ENCODE measurements at places on chromosomes 6 and 20.

DNA sequence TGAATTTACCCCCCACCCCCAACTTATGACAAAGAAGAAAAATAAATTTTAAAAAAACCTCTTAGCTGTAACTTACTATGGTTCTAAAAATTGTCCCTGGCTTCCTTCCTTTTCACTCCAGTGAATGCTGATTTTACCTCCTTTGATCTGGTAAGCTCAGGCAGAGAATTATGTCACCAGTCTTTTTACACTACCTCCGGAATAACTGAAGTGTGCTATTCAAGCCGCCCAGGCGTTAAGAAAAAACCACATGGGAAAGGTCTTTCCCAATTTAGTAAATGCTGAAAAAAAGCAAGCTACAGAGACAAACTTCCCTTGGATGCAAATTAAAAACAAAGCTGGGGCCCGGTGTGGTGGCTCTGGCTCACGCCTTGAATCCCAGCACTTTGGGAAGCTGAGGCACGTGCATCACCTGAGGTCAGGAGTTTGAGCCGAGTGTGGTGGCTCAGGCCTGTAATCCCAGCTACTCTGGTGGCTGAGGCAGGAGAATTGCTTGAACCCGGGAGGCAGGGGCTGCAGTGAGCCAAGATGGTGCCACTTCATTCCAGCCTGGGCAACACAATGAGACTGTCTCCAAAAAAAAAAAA, 12.4 kb downstream of the SNX5 start:
- no peak for DNase-seq

GRCh38 chr20:46731770-46732169, 22.3 kb downstream of the SLC2A10 start:
- DNase-seq = no peak

GRCh38 chr6:111441678-111442243, 41.3 kb downstream of the REV3L start:
- no peak for DNase-seq

DNA sequence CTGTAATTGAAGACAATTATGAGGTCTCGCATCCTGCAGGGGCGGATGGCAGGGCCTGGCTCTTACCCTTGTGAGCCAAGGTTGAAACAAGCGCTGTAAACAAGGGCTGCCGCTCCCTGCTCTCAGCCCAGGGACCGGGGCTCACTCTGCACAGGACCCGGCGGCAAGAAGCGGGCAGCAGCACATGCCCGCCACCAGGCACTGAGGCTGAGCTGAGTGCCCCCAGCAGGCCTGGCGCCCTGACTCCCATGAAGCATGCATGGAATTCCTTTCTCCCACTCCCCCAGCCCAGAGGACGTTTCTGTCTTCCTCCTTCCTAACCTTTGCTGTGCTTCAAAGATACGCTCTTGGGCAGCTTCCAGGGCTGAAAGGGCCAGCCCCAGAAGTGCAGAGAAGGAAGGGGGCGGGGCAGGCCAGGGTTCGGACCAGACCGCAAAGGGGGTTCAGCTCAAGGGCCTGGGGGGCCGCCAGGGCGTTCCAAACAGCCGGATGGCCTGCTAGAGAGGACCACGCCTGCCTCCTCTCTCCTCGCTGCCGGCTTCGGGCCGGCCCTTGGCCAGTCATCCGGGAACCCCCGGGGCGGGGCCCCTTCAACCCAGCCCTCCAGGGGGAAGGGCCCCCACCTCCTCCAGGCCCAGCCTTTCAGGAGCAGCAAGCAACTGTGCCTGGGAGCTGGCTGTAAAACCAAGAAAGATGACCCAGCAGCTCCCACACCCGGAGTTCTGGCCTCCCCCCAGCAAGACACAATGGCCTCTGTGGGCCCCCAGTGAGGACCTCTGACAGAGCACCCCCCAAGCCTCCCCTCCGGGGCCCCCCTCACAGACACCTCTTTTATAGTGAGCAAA, 109.9 kb downstream of the NOL4L start:
- DNase-seq = peak; percentile 80

DNA sequence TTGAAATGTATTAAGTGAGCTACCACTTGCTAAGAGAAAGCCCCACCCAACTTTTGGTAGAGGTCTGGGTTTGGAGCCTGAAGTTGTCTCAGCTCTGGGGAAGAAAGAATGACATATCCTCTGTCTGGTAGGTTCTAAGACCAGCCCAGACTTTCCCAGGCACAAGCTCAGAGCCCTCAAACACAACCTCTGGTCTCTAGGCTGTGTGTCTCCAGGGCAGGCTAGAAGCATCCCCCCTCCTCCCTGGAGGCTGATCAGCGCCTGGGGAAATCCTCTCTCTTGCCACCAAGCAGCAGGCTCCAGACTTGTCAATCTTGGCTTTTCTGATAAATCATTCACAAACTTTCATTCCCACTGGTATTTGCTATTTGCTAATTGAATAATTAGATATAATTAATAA, 226.5 kb upstream of the CST7 start:
- DNase-seq = no peak

GRCh38 chr6:30152910-30153610, 8.0 kb downstream of the TRIM10 start:
- DNase-seq = no peak

DNA sequence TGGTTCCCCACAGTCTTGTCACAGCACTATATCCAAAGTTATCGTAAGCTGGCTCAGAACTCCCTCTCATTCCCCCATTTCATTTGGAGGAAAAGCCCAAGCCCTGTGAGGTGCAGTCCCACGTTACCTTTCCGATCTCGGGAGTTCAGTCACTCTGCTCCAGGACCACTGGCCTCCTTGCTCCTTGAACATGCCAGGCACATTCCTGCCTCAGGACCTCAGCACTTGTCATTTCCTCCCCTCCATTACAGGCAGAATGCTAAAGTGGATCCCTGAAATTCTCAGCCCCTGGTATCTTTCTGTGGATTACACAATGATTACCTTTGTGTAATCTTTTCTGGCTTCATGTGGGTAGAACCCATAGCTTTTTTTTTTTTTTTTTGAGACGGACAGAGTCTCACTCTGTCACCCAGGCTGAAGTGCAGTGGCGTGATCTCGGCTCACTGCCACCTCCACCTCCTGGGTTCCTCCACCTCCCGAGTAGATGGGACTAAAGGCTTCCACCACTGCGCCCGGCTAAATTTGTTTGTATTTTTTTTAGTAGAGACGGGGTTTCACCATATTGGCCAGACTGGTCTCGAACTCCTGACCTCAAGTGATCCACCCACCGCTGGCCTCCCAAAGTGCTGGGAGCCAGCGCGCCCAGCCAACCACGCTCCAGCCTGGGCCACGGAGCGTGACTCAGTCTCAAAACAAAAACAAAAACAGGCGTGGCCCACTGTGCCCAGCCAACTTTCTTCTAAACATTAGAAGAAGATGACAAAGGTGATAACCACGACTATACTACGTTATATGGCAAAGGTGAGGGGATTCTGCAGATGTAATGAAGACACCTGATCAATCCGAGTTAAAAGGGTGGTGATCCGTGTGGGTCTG, 4.0 kb upstream of the OXT start:
- no peak for DNase-seq

DNA sequence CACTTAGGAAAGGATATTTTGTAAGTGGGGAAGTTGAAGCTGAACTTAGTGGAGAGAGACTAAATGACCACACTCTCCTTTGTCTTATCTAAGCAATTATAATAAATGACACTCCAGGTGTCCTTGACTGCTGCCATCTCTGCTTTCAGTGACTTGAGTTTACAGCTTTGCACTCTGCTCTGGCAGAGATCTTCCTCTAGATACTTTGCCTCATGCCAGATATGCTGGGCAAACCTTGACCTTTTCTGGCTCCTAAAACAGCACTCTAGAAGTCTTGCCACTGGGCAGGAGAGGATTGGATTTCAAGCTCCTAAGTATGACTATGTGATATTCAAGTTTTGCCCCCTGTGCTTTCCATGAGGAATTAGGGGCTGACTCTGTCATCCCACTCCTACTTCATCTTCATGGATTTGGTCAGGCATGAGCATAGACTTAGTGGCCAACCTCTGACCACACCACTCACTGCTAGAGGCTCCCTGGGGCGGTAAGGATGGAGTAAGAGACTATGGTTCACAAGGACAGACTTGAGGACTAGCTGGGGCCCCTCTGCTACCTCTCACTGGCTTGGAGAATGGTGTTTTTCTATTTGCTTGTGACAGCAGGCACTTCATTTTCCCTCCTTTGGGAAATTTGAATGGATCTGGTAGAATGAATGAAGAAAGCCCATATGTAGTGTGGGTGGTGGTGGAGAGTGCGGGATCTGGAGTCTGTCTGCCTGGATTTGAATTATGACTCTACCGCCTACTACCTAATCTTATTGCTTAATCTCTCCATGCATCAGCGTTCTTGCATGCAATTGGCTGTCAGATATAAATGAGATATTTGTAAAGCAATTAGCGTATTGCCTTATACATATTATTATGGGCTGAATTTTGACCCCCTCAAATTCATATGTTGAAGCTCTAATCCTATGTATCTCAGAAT, 191.4 kb downstream of the REV3L start:
- no peak for DNase-seq

DNA sequence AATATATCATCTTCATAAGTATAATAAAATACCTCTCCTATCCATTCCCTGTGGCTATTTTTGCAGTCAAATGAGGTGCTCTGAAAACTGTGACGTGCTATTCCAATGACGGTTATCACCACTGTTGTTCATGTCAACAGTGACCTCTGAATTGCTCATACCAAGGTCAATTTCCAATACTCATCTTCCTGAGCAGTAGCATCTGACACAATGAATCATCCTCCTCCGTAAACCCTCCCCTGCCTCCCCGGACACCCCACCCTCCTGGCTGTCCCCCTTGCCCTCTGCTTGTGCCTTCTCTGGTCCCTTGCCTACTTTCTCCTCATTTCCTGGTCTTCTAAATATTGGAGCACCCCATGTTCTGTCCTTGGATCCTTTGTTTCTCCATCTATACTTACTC, 77.7 kb upstream of the SLC22A23 start:
- DNase-seq = no peak

GRCh38 chr20:44513871-44514270, 8.0 kb downstream of the SERINC3 start:
- DNase-seq = no peak

- peak; percentile 8 for DNase-seq
Observed at GRCh38 chr6:3566812-3567211, 110.0 kb upstream of the SLC22A23 start.

- no peak for DNase-seq
Observed at GRCh38 chr6:62914530-62914929, 296.7 kb upstream of the FKBP1C start.

DNA sequence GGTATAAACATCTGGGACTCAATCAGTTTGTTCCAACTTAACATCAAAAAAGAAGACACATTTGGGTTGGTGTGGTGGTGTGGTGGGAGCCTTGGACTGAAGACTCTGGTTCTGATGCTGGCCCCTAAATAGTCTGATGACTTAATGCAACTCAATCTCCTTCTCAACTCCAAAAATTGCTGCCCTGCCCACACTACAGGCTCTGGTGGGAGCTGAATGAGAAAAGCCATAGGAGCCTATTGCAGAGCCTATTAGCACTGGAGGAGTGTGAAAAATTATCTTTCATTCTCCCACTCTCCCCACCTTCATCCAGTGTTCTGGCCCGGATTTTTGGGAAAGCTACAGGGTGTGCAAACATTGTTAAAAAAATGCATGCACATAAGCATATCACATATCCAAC, 56.5 kb downstream of the DTNBP1 start:
- DNase-seq = no peak

GRCh38 chr6:144181639-144182038, 31.3 kb downstream of the STX11 start:
- no peak for DNase-seq

- DNase-seq = no peak
Observed at GRCh38 chr6:157236040-157236725, 87.1 kb downstream of the TMEM242 start.

GRCh38 chr6:25991785-25992412, 29.3 kb downstream of the TRIM38 start:
- DNase-seq = no peak

GRCh38 chr6:142749556-142749955, 195.4 kb downstream of the HIVEP2 start:
- DNase-seq = no peak

- DNase-seq = no peak
Observed at GRCh38 chr20:59469267-59470252, 134.8 kb upstream of the PHACTR3 start.

DNA sequence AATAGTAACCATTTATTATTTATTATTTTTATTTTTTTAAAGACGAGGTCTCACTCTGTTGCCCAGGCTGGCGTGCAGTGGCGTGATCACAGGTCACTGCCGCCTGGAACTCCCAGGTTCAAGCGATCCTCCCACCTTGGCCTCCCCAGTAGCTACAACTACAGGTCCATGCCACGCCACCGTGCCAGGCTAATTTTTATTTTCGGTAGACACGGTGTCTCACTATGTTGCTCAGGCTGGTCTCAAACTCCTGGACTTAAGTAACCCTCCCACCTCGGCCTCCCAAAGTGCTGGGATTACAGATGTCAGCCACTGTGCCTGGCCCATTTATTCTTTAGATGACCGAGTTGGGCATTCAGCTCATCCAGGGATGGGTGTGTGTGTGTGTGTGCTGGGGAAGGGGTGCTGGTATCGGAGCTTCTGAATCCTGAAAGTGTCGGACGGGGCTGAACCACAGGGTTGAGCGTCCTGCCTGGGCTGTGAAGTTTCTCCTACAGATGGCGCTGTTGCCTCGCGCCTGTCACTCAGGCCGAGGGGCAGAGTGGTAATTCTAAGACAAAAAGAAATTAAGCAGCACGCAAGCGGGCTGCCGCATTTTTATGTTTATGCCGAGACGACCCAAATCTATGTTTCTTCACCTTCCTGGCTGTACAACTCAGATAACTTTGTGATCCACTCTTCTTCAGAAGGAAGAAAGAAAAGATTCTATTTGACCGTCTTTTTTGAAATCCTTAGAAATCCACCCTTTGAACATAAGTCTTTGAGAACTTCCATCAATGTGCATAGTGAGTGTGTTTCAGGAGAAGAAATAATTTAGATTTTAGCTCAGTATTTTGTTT, 252.8 kb downstream of the CDH26 start:
- DNase-seq = no peak

DNA sequence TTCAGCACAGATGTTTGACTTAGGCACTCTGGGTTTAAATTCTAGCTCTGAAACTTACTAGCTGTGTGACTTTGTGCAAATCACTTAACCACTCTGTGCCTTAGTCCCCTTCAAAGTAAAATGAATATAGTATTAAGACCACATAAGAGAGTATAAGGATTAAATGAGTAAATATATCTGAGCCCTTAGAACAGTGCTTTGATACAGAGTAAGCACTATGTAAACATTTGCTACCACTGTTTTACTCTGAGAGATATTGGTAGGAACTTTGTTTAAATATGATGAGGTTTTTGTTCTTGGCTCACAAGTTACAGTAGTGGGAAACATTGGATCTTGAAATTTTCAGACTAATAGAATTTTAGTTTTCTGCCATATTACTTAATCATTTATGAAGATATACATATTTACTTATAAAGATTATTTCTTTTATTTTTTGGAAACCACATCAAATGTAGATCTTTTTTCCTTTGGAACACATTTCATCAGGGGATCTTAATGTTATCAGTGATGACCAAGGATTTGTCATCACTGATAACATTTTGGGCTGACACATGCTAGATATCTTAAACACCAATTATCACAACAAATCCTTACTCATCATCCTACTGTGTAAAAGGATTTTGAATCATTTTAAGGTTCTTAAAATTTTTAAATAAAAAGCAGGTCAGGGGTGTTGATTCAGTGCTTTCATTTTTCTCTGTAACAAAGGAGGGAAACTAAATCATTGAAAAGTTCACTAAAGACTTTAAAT, 226.2 kb downstream of the EYA4 start:
- no peak for DNase-seq

- no peak for DNase-seq
Observed at GRCh38 chr6:112929641-112930040, 582.5 kb downstream of the RFPL4B start.

- DNase-seq = no peak
Observed at GRCh38 chr6:107418118-107418517, 41.2 kb downstream of the PDSS2 start.

GRCh38 chr6:130781557-130781956, 45.6 kb upstream of the SMLR1 start:
- DNase-seq = no peak

Measured in BJ (cell line).